Left renal cortex interstitium (tissue), 4 donors: ENCODE measurements at places on chromosomes 5 and 9. TPM values are rescaled to one million over a fixed set of nuclear protein-coding genes. Genes with fewer than 3 reads are reported as not detected.
A peak's percentile ranks its signal among the peaks of the same experiment; 100 is the strongest.

DNA sequence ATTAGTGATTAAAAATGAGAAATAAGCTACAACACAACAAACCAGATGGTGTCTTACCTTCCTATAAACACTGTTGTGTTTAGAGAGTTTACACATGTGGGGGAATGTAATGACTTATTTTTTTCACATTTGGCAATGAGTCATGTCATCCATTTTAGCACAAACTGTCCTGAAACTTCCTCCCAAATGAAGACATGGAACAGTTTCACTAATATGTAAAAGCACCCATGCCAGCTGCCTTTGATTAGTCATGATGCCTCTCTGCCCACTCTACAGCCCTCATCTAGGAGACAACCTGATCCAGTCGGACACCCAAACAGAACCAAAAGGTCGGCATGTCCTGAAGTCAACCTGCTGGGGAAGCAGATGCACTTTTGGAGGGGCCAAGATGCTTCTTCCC is 98.2 kb downstream of the SEMA5A start:
- no peak for DNase-seq

GRCh38 chr5:139862803-139863202 is 67.2 kb downstream of the PSD2 start:
- no peak for DNase-seq

- DNase-seq = no peak
Observed at GRCh38 chr9:86795047-86795442, 152.3 kb downstream of the GAS1 start.

GRCh38 chr9:107895501-107896001 is 406.0 kb upstream of the KLF4 start:
- DNase-seq = no peak

DNA sequence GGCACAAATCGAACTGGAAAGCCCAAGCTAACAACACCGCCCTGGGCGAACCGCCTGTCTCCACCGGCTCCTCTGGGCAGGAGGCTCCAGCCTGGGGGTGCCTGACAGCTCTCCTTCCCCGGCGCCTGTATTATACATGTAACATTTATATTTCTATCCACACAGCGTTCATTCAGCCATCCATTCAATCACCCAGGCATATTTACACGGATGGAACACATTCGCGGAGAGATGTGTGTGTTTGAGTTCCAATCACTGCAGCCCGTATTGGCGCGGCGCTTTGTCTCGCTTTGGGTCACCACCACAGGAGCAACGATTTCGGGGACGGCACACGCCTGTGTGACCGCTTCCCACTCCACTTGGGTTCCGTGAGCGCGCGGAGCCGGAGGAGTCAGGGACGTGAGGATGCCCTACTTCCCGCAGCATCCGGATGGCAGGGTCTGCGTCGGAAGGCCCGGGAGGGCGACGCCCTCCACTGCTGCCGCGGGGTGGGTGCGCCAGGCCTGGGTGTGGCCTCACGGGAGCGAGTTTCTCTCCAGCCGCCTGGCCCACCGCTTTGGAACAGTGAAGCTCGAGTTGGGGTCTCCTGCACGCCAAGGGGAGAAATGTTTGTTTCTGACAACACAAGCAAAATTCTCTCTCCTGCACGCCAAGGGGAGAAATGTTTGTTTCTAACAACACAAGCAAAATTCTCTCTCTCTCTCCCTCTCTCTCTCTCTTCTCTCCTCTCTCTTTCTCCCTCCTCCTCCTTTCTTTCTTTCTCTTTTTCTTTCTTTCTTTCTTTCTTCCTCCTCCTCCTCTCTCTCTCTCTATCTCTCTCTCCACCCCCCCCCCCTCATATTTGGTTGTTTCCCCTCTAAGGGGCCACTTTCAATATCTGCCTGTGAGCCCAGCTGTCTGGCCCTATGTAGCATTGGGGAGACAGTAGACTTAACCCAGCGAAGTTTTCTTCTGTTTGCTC is 1.1 kb upstream of the SV2C start:
- no peak for DNase-seq

DNA sequence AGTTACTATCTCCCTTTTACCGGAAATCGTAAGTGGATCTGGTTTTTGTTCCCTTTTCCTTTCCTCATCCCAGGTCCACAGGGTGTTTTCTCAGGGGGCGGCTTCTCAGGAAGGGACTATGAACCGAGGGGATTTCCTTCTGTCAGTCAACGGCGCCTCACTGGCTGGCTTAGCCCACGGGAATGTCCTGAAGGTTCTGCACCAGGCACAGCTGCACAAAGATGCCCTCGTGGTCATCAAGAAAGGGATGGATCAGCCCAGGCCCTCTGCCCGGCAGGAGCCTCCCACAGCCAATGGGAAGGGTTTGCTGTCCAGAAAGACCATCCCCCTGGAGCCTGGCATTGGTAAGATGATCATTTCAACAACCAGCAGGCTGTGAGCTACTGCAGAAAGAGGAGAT is 75.8 kb downstream of the GOLPH3 start:
- no peak for DNase-seq

DNA sequence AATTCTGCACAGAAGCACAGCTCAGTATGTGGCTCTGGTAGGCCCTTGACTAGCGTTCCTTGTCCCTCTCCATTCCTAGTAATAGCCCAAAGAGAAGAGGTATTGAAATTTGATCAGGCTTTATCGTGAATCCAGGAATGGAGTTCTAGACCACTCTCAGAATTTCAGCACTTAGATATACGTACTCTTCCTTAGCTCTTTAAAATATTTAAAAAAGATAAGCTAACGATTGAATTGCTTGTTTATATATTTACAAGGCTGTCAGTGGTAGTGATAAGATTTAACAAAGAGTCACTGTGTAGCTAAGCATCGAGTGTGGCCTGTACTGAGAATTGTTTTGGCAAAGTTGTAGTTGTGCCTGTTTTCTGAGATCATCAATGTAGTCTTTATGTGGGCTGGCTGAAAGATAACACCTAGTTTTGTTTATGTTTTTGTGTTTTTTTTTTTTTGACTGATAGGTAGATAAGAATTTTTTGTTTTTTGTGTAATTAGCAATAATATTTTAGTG is 2.5 kb downstream of the KIAA1958 start:
- no peak for DNase-seq

DNA sequence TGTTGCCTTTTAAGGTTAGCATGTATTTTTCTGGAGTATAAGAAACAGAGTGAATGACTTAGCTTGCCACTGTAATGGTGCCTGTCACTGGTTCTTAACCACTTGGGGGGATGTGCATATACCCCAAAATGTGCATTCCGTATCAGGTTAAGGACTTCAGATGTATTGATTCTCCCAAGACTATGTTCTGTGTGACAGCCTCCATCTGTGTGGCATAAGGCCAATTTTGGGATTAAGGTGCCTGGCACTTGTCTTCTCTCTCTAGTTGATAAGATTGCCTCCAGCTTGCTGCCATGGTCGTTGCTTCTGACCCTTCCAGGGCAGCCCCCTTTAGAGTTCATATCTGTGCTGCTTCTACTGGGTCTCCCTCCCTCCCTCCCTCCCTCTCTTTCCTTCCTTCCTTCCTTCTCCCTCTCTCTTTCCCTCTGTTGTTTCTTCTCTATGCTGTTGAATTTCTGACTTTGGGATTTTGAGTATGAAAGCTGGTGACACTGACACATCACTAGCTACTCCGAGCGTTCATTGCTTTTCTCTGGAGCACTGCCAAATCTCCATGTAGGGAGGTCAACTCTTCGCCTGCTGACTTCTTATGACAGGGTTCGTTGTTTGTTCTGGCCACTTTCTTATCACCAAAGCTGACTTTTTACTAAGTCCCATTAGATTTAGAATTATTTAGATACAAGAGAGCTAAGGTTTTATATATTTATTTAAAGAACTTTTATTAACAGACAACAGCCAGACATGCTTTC is 31.0 kb downstream of the TNFAIP8 start:
- DNase-seq = no peak

DNA sequence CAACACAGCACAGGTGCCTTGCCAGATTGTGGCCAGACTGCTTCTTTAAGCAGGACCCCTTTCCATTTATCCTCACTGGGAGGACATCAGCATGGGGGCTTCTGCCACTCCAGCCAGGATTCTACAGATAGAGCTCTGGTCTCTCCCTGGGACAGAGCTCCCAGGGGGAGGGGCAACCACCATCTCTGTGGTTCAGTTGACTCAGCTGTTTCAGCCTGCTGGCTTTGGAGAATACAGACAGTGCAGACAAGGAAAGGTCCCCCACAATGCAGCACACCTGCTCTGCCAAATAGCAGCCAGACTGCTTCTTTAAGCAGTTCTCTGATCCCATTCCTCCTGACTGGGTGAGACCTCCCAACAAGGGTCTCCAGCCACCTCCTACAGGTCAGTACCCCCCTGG is 132.8 kb downstream of the OR2K2 start:
- DNase-seq = no peak

DNA sequence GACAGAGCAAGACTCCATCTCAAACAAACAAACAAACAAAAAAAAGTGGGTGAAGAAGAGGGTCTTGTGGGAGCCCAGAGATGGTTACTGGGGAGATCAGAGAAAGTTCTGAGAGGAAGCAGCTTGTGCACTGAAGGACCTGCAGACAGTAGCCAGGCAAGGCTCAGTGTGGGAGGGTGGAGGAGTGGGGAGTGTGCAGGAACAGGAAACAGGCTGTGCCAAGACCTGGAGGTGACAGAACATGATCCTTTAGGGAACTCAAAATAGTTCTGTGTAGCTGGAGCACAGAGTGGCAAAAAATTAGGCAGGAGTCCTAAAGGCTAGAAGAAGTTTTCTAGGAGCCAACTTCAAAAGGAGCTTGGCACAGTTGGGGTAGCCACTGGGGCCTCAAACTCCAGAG is 19.2 kb upstream of the NANS start:
- DNase-seq = no peak

DNA sequence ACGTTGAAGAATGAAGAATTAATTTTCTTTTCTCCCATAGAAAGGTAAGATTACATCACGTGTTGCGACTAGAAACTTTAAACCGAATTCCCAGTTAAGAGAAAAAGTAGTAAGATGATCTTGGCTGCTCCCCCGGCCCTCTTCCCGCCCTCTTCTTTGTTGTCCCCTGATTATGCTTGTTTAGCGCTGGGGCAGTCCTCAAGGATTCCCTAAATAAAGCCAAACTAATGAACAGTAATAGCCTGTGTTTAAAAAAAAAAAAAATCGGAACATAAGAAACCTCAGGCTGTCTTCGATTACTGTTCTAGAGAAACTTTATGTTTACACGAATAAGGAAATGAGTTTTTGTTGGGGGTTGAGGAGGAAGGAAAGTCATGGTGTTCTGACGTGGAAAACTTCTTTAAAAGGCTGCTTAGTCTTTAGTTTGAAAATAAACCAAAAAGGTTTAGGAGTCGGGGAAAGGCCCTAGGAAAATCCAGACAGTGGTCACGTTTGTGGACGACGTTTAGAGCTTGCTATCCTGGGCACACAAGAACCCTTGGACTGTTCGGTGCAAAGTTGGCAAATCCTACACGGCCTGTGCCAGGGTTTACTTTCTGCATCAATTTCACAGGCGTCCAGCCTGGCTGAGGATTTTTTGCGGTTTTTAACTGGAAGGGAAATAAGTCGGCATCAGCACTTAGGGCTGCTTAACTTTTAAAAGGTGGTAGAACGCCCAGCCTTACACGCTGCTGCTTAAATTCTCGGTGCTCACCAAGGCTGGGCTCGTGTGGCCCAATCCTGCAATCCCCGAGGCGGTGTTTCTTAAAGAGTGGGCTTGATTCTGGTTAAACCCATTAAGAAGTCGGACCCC is 1.1 kb upstream of the MAT2B start:
- DNase-seq = peak; percentile 71

The CAMK2A gene
- 5.9 TPM for polyA plus RNA-seq

The OGN gene
- polyA plus RNA-seq = 36.5 TPM

The SLC45A2 gene
- polyA plus RNA-seq = 0.96 TPM

The HSPA4 gene
- 155 TPM for polyA plus RNA-seq

The KCNIP1 gene
- polyA plus RNA-seq = 12.1 TPM
